ENCODE measurements at places on chromosomes 7 and 10.

DNA sequence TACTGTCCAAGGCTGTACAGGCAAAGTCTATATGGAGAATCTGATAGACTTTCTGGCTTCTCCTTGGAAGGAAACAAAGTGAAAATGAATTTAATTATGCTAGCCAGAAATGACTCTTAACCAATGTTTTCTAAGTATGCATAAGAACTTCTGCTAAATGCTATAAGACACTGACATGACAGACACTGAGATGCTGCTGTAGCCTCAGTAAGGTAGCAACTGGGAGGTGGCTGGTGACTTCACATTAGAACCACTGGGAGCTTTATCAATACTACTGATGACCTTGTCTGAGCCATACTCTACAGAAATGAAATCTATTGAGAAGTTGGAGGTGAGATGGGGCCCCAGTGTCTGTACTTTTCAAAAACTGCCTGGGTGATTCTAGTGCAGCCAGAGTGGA, 188.6 kb downstream of the ZNF365 start:
- no peak for DNase-seq

- DNase-seq: no peak
These were observed 599.6 kb upstream of the GHITM start for GRCh38 chr10:83539528-83540308.

DNA sequence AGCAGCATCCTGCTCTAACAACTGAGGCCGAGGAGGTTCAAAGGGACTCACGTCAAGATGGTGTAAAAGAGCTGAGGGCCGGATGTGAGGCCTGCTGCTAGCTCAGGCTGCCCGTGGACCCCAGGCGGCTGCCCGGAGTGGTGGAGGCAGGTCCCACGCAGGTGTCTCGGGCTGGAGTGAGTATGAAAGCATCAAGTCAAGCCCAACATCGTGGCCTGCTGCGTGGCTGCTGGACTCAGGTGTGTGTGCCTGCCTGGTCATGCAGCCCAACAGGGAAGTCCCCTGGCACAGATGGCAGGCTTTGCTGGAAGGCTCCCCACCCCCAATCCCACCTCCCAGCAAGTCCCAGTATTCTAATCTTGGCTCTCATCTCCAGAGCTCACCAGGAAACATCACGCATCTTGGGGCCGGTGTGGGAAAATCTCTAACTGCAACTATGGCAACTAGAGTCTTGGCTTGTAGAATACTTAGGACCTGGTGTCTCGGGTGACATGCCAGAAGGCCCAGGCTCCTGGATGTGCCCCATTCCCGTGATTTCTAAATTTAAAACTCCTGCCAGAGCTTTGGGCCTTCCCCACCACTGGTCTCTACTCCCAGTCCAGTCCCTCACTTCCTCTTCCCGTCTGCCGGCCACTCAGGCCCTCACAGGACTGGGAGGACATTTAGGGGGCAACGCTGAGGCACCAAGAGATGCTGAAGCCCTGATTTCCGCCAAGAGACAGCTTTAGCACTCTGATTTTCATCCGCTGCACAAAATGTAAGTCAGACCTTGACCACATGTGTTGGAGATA, 85.9 kb downstream of the PRKAG2 start:
- peak; percentile 51 for DNase-seq

DNA sequence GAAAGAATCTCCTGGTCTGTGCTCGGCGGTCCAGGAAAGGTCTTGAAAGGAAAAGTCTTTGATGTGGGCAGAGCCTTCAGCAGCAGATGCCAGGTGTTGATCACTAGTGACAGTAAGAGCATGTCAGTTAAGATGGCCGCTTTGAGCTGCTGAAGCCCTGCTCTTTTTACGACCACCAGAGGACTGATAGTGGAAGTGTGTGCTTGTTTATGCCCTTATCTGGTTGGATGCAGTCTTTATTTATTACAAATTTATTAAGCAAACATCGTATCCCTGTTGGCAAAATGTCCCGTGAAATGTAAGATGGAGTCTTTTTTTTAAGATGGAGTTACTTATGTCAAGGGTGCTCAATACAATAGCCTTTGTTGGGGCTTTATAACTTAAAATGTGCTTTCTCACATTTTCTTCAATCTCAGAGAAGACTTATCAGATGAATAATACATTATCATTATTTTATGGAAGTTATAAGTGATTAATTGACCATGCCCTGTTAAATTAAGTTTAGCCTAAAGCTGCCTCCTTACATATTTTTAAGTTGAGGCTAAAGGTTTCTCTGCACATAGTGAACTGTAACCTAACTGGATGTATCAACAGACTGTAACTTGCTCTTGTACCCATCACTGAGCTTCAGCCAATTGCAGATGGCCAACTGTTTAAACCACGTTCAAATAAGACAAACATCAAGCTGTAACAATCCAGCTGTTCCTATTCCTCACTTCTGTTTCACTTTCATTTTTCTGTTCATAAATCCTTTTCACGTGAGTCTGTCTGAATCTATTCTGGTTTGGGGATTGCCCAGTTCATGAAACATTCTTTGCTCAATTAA, 97.4 kb upstream of the PIK3CG start:
- DNase-seq: peak; percentile 50

- DNase-seq: no peak
These were observed 131.9 kb downstream of the LHPP start for GRCh38 chr10:124593431-124593985.

Measured in suppressor macrophage (primary cell).